ENCODE measurements at places on chromosomes 12 and 14. TPM values are rescaled to one million over a fixed set of nuclear protein-coding genes. Genes with fewer than 3 reads are reported as not detected.

The CLEC9A gene
- total RNA-seq = not detected

DNA sequence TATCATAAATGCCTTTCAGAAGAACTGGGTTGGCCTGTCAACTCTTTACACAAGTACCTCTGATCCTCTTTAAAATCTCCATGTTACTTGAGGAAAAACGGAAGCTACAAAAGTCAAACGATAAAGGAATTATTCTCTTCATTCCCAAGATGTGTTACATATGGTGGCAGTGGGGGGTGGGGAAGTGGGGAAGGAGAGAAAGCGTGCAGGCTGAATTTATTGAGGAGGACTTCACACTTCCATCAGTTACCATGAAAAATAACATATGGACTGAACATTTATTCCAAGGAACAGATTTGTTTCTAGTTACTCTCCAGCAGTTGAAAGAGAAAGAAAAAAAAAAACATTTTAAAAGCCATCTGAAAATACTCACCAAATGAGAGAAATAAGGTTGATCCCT lies 474.4 kb upstream of the DCN start:
- DNase-seq = no peak
- no peak overlapping the region for H3K27ac ChIP-seq
- no peak overlapping the region for H3K4me3 ChIP-seq
- no peaks in the 10 kb centered on the region for H3K27me3 ChIP-seq
- no peaks in the 10 kb centered on the region for H3K36me3 ChIP-seq

The GLIPR1 gene
- total RNA-seq = 18.6 TPM

- H3K27me3 ChIP-seq = no peaks in the 10 kb centered on the region
- H3K36me3 ChIP-seq = no peaks in the 10 kb centered on the region
- no peak for DNase-seq
- H3K4me3 ChIP-seq = no peak overlapping the region
These were observed 145.9 kb downstream of the SOX5 start for GRCh38 chr12:23803540-23803939.

DNA sequence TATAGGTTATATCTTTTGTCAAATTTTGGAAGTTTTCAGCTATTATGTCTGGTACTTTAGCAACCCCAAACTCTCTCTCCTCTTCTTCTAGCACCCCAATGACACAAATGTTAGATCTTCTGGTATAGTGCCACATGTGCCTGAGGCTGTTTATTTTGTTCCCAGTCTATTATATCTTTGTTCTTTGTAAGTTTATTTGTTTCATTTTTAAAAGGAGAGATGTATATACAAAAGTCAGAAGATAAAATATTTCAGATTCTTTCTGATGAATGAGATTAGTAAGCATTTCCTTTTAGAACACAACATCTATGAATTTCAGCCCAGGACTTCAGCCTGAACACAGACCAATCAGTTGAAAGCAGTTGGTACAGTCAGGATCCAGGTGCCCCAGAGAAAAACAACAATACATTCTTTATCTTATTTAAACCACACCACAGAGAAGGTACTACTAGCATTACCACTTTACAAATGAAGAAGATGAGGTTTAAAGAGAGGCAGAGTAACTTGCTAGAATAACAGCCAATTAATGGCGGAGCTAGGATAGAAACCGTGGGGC lies 114.1 kb upstream of the BTG1 start:
- H3K27ac ChIP-seq = peak overlapping the region; percentile 48
- peaks cover 19% of the 10 kb centered on the region for H3K4me1 ChIP-seq
- no peak overlapping the region for H3K4me3 ChIP-seq
- H3K27me3 ChIP-seq = no peaks in the 10 kb centered on the region
- DNase-seq = no peak
- H3K36me3 ChIP-seq = no peaks in the 10 kb centered on the region

- H3K27ac ChIP-seq = peak overlapping the region; percentile 46
- DNase-seq = no peak
- H3K4me1 ChIP-seq = peaks cover 46% of the 10 kb centered on the region
- no peaks in the 10 kb centered on the region for H3K27me3 ChIP-seq
These were observed 8.6 kb downstream of the TCP11L2 start for GRCh38 chr12:106311139-106311538.

DNA sequence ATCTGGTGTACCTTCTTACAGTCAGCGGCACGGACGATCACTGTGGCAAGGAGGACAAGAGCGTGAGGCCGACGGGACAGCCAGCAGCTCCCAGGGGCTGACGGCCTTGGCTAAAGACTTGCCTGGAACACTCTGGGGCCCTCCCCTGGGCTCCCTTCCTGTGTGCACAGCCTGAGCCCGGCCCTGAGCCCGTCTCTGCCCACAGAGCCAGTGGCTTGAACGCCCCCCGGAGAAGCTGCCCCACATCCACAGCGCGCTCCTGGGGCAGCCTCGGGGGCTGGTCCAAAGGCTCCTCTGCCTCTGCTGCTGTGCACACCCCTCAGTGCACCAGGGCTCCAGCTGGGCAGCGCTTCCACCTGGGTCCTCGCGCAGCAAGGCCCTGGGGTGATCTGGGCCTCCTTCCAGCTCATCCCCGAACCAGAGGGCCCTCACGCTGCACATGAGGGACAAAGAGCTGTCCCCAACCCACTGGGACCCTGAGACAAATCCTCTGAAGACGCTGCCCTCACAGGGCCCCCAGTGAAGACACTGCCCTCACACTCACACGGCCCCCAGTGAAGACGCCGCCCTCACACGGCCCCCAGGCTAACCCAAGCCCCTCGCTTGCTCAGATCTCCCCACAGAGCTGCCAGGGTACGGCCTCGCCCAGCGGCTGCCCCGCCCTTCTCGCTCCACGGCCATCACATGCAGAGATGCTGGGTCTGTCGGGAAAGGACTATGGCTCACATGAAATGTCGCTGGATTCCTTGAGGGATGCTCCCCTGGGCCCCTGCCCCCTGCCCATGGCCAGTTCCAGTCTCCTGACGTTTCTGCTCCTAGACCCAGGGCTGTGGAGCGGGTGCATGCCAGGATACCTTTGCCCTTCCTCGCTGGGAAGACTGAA lies 22.2 kb downstream of the AMN start:
- DNase-seq = no peak
- H3K4me1 ChIP-seq = peaks cover 18% of the 10 kb centered on the region
- H3K27ac ChIP-seq = no peak overlapping the region
- H3K4me3 ChIP-seq = no peak overlapping the region
- H3K36me3 ChIP-seq = no peaks in the 10 kb centered on the region

- peak overlapping the region; percentile 31 for H3K27ac ChIP-seq
- H3K36me3 ChIP-seq = peaks cover 5% of the 10 kb centered on the region
- DNase-seq = peak; percentile 18
- peaks cover 25% of the 10 kb centered on the region for H3K4me1 ChIP-seq
- H3K4me3 ChIP-seq = no peak overlapping the region
These were observed 1.9 kb upstream of the DHRS4 start for GRCh38 chr14:23951590-23952201.

DNA sequence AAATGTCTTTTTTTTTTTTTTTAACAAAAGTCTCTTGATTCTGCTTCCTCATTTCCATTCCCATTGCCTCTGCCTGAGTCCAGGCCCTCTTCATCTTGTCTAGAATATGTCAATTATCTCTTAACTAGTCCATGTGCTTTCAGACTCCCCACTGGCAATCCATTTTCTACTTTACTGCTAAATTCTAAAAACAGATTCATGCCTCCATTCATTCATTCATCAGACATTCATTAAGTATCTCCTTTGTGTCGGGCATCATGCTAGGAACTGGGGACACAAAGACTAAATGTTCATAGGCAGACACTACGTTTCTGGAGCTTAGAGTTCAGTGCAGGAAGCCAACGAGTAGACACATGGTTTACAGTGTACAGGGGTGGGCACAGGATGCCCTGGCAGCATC lies 9.6 kb upstream of the NEDD1 start:
- H3K4me3 ChIP-seq = no peak overlapping the region
- H3K27me3 ChIP-seq = peaks cover under 1% of the 10 kb centered on the region
- DNase-seq = no peak
- no peak overlapping the region for H3K27ac ChIP-seq

- H3K27ac ChIP-seq = no peak overlapping the region
- DNase-seq = no peak
These were observed 29.7 kb downstream of the RALGAPA1 start for GRCh38 chr14:35779368-35779767.

- H3K36me3 ChIP-seq = peaks cover 3% of the 10 kb centered on the region
- no peaks in the 10 kb centered on the region for H3K4me1 ChIP-seq
- H3K27me3 ChIP-seq = peaks cover 8% of the 10 kb centered on the region
- no peak overlapping the region for H3K27ac ChIP-seq
These were observed 182.5 kb downstream of the VRK1 start for GRCh38 chr14:96979611-96980074.

DNA sequence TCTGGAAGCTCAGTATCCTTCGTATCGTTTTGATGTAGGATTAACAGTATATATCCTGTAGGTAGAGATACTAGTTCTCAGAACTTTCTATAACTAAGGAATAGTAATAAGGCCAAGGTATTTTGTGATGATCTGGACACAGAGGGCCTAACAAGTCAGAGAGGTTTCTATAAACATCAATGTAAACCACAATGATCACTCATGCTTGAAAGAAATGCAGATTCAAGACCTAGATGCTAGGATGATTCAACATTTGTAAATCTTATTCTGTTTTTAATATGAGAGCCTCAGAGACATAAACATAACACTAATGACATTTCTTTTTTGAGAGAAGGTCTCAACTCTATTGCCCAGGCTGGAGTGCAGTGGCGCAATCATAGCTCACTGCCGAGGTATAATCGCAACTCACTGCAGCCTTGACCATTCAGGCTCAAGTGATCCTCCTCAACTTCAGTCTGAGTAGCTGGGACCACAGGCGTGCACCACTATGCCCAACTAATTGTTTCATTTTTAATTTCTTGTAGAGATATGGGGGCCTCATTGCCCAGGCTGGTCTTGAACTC lies 16.2 kb downstream of the SUPT16H start:
- peaks cover 71% of the 10 kb centered on the region for H3K36me3 ChIP-seq
- H3K27ac ChIP-seq = no peak overlapping the region
- H3K4me1 ChIP-seq = no peaks in the 10 kb centered on the region
- H3K27me3 ChIP-seq = no peaks in the 10 kb centered on the region
- no peak overlapping the region for H3K4me3 ChIP-seq
- no peak for DNase-seq

- no peak for DNase-seq
- no peak overlapping the region for H3K27ac ChIP-seq
- no peaks in the 10 kb centered on the region for H3K4me1 ChIP-seq
These were observed 862.2 kb downstream of the RPS29 start for GRCh38 chr14:48723841-48724495.

GRCh38 chr12:10700581-10700980 lies 22.5 kb downstream of the YBX3 start:
- peaks cover 53% of the 10 kb centered on the region for H3K36me3 ChIP-seq
- peak overlapping the region; percentile 91 for H3K27ac ChIP-seq

GRCh38 chr14:39372656-39373055 lies 59.6 kb downstream of the FBXO33 start:
- peaks cover 3% of the 10 kb centered on the region for H3K36me3 ChIP-seq
- H3K27ac ChIP-seq = no peak overlapping the region
- H3K4me3 ChIP-seq = no peak overlapping the region
- DNase-seq = no peak

- H3K27me3 ChIP-seq = no peaks in the 10 kb centered on the region
- H3K36me3 ChIP-seq = peaks cover 2% of the 10 kb centered on the region
- DNase-seq = no peak
- H3K4me3 ChIP-seq = no peak overlapping the region
- H3K4me1 ChIP-seq = peaks cover 5% of the 10 kb centered on the region
- no peak overlapping the region for H3K27ac ChIP-seq
These were observed 208.7 kb downstream of the AEBP2 start for GRCh38 chr12:19647806-19648556.

- no peaks in the 10 kb centered on the region for H3K27me3 ChIP-seq
- H3K27ac ChIP-seq = no peak overlapping the region
- H3K4me3 ChIP-seq = no peak overlapping the region
- H3K36me3 ChIP-seq = no peaks in the 10 kb centered on the region
- H3K4me1 ChIP-seq = peaks cover 39% of the 10 kb centered on the region
These were observed 7.7 kb downstream of the SETD3 start for GRCh38 chr14:99472937-99473336.

DNA sequence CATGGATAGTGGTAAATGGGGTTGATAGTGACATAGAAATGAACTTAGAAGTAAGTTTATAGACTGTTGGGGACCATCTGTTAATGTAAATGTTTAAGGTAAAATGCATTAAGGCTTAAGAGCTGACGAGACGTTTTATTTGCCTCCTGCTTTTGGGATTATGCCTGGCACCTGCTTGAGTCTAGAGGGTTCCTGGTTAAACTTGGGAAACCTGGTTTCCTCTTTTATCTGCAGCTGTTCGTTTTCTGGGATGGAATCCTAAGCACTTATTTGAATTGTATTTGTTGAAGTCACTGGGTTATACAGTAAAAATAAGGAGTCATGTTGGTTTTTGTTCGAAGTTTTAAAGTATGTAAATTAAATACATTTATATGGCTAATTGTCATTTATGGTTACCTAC lies 914.7 kb downstream of the NRXN3 start:
- H3K27me3 ChIP-seq = no peaks in the 10 kb centered on the region
- H3K36me3 ChIP-seq = no peaks in the 10 kb centered on the region
- no peak overlapping the region for H3K27ac ChIP-seq
- H3K4me3 ChIP-seq = no peak overlapping the region
- no peaks in the 10 kb centered on the region for H3K4me1 ChIP-seq

- H3K36me3 ChIP-seq = no peaks in the 10 kb centered on the region
- peaks cover 45% of the 10 kb centered on the region for H3K27me3 ChIP-seq
- H3K27ac ChIP-seq = no peak overlapping the region
- H3K4me3 ChIP-seq = no peak overlapping the region
- H3K4me1 ChIP-seq = peaks cover 5% of the 10 kb centered on the region
- no peak for DNase-seq
These were observed 1.8 kb downstream of the MSRB3 start for GRCh38 chr12:65280306-65280705.

DNA sequence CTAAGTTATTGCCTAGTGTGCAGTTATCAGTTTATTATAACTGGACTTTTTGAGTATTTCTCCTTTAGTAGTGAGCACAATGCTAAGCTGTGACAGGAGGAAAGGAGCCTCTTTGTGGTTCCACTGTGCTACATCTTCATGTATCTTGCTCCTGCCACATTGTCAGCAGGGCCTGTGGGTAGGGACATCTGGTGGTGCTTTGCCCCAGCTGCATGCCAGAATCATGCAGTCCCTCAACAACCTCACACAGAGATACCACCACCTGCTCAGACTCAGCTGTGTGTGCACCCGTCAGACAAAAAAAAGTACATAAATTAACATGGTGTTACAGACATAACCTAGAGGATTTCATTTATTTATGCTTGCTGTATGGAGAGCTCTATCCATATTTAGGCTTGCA lies 51.1 kb downstream of the MIS18BP1 start:
- H3K4me1 ChIP-seq = peaks cover 10% of the 10 kb centered on the region
- no peak overlapping the region for H3K27ac ChIP-seq
- DNase-seq = peak; percentile 29
- H3K27me3 ChIP-seq = no peaks in the 10 kb centered on the region
- H3K36me3 ChIP-seq = peaks cover 28% of the 10 kb centered on the region

DNA sequence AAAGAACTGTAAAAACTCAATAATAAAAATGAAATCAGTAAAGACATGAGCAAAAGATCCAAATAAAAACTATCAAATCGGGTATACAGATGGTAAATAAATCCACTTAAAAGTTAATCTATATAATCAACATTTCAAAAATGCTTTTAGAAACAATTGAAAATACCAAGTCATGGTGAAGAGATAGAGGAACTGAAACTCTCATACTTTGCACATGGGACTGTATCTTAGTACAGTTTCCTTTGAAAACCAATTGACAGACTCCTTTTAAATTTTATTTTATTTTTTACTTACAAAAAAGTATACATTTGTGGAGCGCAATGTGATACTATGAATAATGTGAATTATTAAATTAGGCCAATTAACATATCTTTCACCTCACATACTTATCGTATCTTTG lies 98.6 kb upstream of the FAR2 start:
- no peak for DNase-seq
- peaks cover 2% of the 10 kb centered on the region for H3K27me3 ChIP-seq
- no peak overlapping the region for H3K27ac ChIP-seq

GRCh38 chr12:63967358-63968145 lies 123.1 kb downstream of the SRGAP1 start:
- H3K4me1 ChIP-seq = no peaks in the 10 kb centered on the region
- DNase-seq = no peak
- H3K36me3 ChIP-seq = no peaks in the 10 kb centered on the region
- no peak overlapping the region for H3K4me3 ChIP-seq
- H3K27me3 ChIP-seq = peaks cover 5% of the 10 kb centered on the region

The NDUFA9 gene
- 117 TPM for total RNA-seq

Measured in activated CD8-positive, alpha-beta T cell treated with anti-CD3 and anti-CD28 coated beads for 36 hours (primary cell).